ENCODE measurements at places on chromosomes 5 and 9.

- no peak for DNase-seq
Measured at GRCh38 chr9:132241840-132242620, 80.2 kb downstream of the NTNG2 start.

- DNase-seq = no peak
Measured at GRCh38 chr5:152424501-152424900, 19.4 kb upstream of the NMUR2 start.

DNA sequence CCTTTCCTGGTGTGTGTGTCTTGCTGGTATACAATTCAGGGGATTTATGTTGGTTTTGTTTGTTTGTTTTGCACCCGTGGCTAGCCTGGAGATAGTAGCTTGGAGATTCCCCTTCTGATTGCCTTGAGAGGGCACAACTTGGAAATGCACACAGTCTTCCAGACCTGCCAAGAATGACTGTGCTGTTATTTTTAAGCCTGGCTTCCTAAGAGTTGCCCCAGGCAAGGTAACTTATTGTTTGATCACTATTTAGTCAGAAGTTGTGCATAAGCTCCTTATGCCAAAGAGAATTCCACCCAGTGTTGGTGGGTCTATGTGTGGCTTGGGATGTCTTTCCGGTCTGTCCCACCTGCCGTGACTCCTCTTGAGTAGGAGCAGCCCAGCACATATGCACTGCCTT is 421.9 kb upstream of the KCNN2 start:
- no peak for DNase-seq

- DNase-seq = no peak
Measured at GRCh38 chr5:108312258-108312657, 69.6 kb downstream of the FBXL17 start.

DNA sequence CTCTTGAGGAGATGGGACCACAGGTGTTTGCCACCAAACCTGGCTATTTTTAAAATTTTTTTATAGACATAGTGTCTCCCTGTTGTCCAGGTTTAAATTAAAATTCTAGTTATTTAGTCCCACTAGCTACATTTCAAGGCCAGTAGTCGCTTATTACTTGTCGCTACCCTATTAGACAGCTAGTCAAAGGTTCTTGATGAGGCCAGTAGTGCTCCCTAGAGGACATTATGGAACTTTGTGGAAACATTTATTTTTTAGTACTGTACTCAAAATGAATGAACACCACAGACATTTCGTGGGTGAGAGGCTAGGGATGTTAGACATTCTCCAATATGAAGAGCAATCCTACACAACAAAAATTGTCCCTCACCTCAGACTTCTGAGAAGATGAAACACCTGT is 14.4 kb upstream of the GRXCR2 start:
- DNase-seq = no peak

GRCh38 chr9:2992427-2992826 is 148.5 kb upstream of the PUM3 start:
- DNase-seq = no peak

DNA sequence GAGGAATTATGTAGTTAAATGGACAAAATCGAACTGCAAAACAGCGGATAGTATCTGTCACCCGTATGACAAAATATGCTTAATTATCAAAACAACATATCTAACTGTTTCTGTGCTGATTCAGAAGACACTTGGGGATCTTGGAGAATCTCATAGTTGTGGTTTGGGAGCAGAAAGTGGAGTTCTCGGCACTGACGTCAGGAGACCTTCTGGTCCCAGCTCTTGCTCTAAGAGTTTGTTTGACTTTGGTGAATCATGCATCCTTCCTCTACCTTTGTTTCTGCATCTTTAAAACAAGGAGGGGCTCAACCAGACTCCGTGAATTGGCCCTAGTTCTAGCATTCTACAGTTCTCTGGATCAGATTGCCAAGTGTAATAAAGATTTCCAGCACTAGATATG is 37.0 kb upstream of the TAF1L start:
- DNase-seq = peak; percentile 63

DNA sequence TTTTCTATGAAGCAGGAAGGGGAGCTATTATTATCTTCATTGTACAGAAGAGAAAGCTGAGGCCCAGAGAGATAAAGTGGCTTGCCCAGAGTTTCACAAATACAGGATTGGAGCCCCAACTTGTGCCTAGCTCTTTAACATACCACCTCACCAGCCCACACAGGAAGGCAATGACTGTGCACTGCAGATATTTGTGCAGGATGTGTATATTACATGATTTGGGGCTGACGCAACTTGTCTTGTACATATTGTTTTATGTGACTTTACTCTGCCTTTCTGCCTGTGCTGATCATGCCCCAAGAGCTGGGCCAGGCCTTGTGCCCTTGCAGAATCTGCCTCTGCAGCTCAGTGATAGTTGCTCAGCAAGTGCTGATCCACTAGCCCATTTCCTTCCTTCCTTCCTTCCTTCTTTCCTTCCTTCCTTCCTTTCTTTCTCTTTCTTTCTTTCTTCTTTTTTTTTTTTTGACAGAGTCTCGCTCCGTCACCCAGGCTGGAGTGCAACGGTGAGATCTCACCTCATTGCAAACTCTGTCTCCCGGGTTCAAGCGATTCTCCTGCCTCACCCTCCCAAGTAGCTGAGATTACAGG is 106.6 kb upstream of the TBCA start:
- DNase-seq = peak; percentile 19

DNA sequence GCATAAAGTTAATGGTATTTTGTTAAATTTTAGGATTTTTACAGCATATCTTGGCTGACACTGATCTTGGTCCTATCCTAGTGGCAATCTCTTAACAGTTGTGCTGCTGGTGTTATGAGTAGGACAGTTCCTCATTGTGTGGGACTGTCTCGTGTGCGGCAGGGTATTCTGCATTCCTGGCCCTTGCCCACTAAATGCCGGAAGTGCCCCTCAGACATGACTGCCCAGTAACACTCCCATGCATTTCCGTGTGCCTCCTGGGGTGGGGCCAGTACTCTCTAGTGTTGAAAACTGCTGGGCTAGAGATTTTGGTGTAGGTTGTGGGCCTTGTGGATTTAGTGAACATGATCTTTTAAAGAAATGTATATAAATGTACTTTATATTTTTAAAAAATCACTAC is 227.1 kb upstream of the DMRT1 start:
- DNase-seq = peak; percentile 48

DNA sequence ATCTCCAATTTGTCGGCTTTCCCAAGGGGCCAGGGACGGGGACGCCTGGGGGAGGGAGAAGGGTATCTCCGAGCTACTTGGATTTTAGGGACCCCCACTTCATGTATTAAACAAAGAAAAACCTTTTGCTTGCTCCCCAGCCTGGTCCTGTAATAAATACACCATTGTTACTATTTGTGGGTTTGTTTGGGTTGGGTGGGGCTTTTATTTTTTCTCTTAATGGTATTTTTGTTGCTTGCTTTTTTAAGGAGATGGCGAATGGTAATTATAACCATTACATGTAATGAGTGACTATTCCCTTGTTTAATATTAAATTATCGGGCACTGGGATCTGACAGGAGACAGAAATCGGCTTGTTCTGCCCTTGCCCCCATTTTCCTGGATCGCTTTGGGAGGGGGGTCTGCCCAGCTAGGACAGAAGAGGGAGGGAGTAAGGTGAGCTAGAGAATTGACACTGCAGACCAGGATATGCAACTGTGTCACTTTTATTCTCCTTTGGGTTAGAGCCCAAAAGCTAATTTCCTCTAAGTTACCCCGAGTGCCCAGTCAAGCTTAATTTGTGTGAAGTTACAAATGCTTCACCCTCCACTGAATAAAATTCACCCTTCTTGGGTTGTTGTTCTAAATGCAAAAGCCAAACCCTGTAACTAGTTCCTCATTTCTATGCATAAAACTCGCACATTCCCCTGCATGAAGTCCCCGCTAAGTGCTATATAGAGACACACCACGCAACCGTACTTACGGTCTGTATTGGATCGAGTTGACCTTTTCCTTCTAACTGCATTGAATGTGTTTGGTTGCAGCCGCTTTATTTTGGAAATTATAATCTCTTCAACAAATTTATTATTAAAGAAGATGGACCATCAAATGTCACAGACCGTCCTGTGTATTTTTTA is 1.6 kb upstream of the ZNF608 start:
- no peak for DNase-seq

DNA sequence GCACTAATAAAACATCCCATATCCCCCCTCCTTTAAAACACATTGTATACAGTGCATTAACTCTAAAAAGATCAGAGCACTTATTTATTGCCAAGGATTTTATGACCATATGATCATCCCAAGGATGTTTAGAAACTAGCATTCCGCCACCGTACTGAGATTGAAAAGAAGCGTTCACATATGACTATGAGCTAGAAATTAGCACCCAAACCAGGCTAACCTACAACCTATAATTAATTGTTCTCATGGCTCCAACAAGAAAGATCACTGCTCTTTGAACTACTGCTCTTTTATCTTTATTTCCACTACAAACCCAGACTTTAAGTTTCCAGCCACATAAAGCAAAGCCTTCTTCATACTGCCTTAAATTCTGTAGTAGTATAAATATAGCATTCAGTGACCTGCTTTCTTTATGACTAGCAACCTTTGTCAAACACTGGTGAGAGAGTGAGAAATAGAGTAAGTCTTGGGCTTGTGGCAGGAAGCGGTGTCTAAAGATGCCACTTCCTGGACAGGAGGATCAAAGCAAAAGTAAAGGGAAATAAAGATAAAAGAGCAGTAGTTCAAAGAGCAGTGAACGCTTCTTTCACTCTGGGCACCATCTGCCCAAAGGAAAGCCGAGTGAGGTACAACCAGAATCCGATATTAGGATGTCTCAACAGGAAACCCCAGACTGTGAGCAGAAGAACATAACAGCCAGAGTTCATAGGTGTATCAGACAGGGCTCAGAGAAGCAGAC is 151.1 kb upstream of the ERCC6L2 start:
- no peak for DNase-seq

DNA sequence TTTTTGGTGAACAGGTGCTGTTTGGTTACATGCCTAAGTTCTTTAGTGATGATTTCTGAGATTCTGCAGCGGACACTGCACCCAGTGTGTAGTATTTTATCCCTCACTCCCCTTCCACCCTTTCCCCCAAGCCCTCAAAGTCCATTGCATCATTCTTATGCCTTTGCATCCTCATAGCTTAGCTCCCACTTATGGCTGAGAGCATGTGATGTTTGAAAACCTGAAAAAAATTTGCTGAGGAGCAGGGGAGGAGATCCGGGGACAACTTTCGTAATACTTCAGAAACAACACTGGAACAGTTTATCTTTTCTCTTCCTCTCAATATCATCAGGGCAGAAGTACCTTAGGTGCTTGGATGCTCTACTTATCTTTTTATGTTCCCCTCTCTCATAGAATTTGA is 226.4 kb downstream of the ADAMTS6 start:
- DNase-seq = no peak

DNA sequence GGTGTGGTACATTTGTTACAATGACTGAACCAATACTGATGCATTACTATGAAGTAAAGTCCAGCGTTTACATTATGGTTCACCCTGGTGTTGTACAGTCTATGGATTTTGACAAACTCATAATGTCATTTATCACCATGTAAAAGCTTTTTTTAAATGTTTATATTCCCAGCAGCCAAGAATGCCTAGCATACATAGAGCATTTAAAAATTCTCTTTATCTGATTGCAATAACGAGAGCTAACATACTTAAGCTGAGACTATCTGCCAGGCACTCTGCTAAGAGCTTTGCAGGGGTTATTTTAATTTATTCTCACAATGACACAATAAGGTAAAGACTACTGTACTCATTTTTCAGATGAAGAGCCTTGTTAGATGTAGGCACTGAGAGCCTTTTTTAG is 24.1 kb downstream of the PRDM6 start:
- no peak for DNase-seq

- no peak for DNase-seq
Measured at GRCh38 chr5:40762705-40763104, 6.9 kb upstream of the TTC33 start.

GRCh38 chr9:109956717-109957440 is 176.9 kb downstream of the PALM2AKAP2 start:
- peak; percentile 20 for DNase-seq

GRCh38 chr9:93197670-93198069 is 13.7 kb downstream of the WNK2 start:
- no peak for DNase-seq

- no peak for DNase-seq
Measured at GRCh38 chr5:5416733-5417132, 5.7 kb upstream of the ICE1 start.

- DNase-seq = no peak
Measured at GRCh38 chr5:112445626-112446350, 26.7 kb upstream of the EPB41L4A start.

- DNase-seq = no peak
Measured at GRCh38 chr5:170414786-170415185, 25.6 kb upstream of the KCNMB1 start.

- no peak for DNase-seq
Measured at GRCh38 chr5:151683986-151684588, 2.6 kb downstream of the SPARC start.

DNA sequence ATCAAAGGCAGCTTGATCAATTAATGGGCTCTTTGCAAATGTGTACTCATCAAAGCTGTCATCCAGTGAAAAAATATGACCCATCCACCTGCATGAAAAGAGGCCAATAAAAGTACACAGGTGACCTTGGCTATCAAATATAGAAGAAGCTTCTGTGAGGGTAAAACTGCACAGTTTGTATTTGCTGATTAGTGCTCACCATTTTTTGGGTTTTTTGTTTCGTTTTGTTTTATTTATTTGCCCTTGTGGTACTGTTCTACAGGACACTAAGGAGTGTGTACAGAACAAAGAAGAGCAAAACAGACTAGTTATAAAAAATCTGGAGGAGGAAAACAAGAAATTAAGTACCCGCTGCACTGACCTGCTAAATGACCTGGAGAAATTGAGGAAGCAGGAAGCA is 101.3 kb downstream of the CNTLN start:
- DNase-seq = no peak

DNA sequence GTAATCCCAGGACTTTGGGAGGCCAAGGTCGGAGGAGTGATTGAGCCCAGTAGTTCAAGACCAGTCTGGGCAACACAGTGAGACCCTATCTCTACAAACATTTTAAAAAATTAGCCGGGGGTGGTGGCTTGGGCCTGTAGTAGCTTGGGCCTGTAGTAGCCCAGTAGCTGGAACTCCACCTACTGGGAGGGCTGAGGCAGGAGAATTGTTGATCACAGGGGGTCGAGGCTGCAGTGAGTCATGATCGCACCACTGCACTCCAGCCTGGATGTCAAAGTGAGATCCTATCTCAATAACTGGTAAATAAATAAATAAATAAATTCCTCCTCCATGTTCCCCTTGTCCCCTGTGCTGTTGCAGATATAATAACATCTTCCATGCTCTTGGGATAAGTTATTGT is 14.3 kb downstream of the VCAN start:
- no peak for DNase-seq

DNA sequence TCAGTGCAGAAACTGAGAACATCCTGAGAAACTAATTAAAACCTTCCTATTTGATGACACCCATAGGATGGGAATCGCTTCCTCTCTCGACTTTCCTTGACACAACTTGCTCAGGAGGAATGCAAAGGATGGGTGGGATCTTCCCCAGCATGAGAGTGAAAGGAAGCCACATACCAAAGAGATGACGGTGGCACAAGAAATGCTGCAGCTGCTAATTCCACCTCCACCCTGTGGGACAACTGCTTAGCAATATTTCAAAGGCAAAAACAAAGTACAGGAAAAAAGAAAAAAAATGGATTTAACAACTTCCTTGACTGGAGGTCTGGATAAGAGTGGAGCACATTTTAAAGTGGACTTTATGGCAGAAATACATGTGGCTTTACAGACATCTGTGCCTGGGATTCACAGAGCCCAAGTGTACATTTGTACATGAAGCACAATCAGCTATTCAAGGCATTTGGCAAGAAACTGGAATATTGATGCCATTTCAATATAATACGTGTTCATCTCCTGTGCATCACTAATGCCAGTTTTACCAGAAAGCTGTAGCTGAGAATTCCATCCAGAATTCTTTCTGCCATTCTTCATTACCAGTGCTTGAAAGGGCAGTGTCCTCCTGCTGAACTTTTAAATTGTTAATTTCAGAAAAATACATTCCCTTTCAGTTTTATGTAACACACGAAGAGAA is 359.2 kb upstream of the ACTBL2 start:
- peak; percentile 87 for DNase-seq

Data from GM03348 (cell line).